ENCODE measurements at places on chromosomes 12 and 14.
A peak's percentile ranks its signal among the peaks of the same experiment; 100 is the strongest.

GRCh38 chr12:32586390-32586789 is 92.7 kb upstream of the DNM1L start:
- no peak for DNase-seq

GRCh38 chr12:16148938-16149337 is 128.5 kb downstream of the SLC15A5 start:
- DNase-seq, result no peak

GRCh38 chr14:51869411-51870100 is 9.1 kb downstream of the GNG2 start:
- DNase-seq, result no peak

- DNase-seq, result no peak
These were observed 9.1 kb downstream of the MYRFL start for GRCh38 chr12:69834147-69834546.

GRCh38 chr14:36512585-36513003 is 7.4 kb downstream of the NKX2-1 start:
- no peak for DNase-seq

- no peak for DNase-seq
These were observed 317.6 kb downstream of the DPF3 start for GRCh38 chr14:72576258-72576657.

DNA sequence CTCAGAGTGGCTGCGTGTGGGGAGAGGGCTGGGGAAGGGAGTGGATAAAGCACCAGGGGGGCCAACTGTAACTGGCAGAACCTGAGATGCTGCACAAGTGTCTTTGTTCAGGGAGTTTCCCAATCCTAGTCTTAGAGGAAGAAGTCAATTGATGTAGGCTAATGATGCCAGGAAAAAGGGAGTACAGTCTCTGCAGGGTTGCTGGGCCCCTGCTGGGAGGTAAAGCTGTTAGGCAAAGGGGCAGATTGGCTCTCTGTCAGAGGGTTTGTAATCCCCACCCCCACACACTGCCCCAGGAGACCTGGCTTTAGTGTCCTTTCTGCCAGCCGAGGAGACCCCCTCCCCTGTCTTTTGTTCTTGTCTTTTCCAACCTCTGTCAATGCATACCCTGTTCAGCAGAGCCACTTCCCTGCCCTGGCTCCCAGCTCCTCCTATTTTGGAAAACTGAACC is 178.4 kb downstream of the KCNA5 start:
- DNase-seq, result no peak

GRCh38 chr14:24858052-24858451 is 191.9 kb downstream of the STXBP6 start:
- DNase-seq, result no peak

GRCh38 chr14:24080888-24081738 is 9.8 kb downstream of the CPNE6 start:
- DNase-seq, result peak; percentile 35

DNA sequence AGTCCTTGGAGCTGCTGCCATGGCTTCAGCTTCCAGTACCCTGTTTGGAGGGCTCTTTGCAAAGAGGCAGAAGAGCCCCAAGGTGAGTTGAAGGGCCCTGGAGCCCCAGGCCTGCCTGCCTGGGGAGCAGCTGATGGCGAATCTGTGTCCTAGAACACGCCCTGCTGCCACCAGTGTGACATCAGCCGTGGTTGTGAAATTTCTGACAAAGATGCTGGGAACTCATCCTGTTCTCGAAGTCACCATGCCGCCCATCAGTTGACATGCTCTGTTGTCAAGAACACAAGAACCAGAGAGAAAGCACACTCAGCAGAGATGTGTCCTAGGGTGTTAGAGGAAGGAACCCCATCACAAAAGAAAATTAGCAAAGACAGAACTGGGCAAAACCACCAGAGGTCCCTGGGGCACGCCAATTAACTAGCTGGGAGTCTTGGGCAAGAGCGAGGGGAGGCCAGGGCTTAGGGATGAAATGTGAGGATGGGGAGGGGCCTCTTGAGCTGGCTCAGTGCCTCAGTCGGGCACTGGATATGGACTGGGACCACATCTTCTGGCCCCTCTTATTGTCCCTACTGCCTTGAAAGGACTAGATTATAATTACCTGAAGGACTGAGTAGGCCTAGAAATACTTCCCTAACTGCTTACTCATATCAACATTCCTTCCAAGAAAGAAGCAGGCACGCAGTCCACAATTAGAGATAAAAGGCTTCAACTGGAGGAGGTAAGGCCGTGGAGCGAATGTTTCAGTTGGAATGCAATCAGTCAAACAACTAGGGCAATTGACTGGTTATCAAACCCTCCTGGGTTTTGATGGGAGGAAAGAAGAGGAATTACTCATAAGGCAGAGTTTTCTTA is 163.1 kb downstream of the CACNA1C start:
- no peak for DNase-seq

GRCh38 chr14:106094654-106095189 is 568.3 kb downstream of the TMEM121 start:
- no peak for DNase-seq

GRCh38 chr12:108842361-108842760 is 15.0 kb downstream of the SSH1 start:
- no peak for DNase-seq

GRCh38 chr12:4603421-4603820 is 41.4 kb downstream of the DYRK4 start:
- DNase-seq, result no peak

- no peak for DNase-seq
These were observed 134.7 kb upstream of the GSC start for GRCh38 chr14:94904636-94905035.

DNA sequence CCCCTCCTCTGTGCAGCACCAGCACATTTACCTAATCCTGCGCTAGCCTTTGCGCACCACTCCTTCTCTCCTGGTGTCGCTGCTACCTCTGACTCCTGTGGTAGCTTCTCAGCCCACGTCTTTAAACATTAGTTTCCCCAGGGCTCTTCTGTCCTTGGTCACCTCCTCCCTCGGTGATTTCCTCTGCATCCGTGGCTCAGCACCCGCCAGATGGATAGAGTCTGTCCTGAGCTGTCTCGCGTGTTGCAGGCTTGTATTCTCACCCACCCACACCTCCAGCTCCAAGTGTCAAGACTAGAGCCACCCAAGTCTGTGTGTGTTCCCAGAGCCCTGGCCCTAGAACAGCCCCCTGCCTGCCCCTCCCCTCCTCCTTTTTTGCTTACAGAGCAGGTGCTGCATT is 83.2 kb downstream of the EML1 start:
- no peak for DNase-seq

GRCh38 chr12:119940897-119941296 is 48.1 kb upstream of the BICDL1 start:
- DNase-seq, result no peak

DNA sequence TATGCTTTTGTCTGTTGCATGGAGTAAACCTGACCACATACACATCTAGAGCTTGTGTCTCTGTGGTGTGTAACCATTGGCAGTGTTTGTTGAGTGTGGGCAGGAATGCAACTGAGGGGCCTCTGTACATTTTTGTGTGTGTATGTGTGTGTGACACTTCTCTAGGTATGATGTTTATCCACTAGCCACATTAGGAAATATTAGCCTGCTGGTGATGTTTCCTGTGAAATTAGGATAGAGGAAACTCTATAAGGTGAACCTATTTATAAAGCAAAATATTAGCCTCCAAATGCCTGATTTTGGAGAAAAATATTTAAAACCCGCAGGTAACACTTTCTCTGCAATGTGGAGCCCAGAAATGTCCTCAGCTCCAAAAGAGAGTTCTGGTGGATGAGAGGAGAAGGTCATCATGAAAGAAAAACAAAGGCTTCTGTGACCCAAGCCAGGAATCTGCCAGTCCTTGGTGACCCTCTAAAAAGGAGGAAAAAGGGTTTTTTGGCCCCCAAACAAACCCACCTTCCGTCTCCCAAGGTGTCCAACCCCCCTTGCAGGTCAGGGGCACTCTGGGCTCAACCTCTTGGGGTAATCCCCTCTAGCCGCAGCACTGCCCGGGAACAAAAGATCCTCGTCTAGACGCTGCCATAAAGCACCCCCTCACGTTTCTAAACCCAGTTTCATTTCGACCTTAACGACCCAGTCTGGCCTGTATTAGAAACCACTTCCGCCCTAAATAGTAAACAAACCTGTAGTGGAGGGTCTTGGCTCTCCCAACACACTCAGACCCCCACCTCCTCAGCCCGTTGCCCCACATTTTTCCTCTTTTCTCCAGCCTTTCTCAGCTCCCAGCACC is 3.1 kb upstream of the HOTAIR start:
- no peak for DNase-seq

DNA sequence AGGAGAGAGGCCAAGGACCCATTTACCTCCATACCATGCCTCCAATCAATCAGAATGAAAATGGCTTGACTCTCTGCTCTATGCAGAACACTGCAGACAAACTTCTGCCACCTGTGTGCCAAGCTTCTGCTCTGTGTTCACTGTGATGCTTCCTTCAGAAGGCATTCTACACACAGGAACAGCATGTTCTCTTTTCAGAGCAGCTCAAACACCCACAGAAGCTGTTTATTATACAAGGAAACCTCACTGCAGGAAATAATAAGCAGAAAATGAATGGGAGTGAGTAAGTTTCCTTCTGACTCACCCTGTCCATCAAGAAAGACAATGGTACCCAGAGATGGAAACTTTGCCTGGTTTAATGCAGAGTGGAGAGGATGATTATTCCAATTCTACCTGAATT is 2.4 kb upstream of the ESR2 start:
- no peak for DNase-seq

- DNase-seq, result no peak
These were observed 162.1 kb downstream of the NAV3 start for GRCh38 chr12:77992760-77993159.

- DNase-seq, result no peak
These were observed 1.8 kb downstream of the SPRING1 start for GRCh38 chr12:116735951-116736599.

DNA sequence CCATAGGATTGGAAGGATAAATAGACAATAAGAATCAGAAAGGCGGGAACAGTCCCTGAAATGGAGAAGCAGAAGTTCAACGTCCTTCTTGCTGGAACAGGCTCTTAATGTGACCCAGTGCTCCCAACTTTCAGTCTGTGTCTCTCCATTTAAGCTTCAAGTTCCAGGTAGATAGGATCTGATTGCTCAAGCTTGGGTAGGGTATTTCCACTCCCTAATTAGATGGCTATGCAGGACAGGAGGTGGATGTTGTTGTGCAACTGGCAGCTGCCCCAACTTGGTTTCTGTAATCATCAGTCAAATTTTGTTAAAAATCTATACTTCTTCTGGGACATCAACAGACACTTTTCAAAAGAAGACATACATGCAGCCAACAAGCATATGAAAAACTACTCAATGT is 266.2 kb downstream of the C12orf75 start:
- DNase-seq, result no peak

All from NCI-H1092 (cell line).